ENCODE measurements at places on chromosomes 5 and 9.

GRCh38 chr9:98811051-98811650 is 3.7 kb downstream of the GALNT12 start:
- no peak for DNase-seq

DNA sequence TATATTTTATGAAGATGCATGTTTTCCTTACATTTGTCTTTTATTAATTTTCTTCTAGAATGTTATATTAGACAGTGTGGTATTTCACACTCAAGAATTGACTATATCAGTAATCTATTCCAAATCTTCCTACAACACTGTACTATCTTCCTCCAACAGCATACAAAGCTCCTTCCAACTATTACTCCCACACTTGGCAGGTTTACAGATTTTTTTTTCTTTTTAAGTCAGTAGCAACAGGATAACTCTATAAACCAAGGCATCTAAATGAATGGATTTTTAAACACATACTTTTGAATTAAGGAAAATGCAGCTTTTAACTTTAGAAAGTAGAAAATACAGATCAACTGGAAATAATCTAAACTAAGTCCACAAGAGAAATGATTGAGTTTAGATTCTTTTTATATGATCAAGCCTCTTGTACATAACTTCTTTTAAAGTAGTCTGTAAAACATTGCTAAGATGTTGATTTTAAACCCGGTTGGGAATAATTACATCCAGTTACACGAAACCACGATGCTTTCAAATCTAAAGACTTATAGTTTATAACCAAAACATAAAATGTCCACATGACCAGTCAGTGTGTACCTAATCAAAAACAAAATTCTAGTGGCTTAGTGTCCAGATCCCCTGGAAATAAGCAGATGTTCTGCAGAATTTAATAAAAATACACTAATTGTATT is 281.6 kb downstream of the ADAMTS6 start:
- DNase-seq, result peak; percentile 11

DNA sequence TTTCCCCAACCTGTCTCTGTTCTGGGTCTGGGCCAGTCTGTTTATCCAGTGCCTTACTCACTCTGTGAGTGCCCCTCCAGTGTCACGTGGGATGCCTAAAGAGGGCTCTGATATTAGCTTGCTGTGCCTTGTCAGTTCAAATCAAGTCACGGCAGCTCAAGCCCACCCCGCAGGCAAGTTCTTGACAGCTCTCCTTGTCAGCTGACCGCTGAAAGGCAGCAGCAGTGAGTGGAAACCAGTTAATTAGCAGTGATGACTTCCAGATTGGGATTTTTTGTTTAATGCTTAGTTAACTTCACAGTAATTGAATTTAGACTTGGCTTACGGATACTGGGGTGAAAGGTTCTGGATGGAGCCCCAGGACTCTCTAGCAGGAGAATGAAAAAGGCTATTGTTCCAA is 210.1 kb downstream of the PSAT1 start:
- no peak for DNase-seq

- no peak for DNase-seq
Measured at GRCh38 chr9:104091708-104092107, 2.4 kb upstream of the SMC2 start.

DNA sequence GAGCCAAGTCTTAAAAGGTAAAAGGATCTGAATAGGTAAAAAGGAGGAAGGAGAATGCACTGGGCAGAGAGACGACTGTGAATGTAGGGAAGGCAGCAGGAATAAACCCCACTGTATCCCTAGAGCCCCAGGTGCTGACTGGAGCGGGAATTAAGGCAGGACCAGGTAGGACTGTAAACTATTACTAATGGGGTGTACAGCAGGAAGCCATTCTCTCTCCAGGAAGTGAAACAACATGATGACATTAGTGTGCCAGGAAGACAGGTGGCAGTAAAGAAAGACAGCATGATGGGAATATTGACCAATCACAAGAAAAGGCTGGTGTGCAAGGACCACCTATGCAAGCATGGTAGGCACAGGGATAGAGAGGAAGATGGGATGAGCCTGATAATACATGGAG is 433.0 kb downstream of the DNAH5 start:
- no peak for DNase-seq

- no peak for DNase-seq
Measured at GRCh38 chr5:136655468-136655867, 290.1 kb upstream of the TRPC7 start.

DNA sequence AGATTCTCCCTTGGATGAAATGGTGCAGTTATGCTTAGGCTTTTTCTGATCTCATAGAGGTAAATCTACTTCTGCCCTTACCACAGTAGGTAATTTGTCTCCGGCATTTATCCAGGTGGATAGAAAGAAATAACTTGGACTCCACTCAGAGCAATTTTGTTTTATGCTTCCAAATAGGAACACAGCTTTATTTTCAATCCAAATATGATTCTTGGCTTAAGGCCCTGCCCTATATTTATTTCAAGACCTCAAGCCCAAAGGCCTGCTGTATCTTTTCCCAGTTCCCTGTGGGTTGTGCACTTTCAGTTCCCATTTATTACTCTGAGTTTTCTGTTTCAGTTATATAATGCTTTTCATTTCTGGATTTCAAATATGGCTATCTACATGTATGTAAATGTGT is 274.2 kb upstream of the SMC2 start:
- DNase-seq, result peak; percentile 11

GRCh38 chr5:125143011-125143410 is 396.6 kb upstream of the ZNF608 start:
- no peak for DNase-seq

- no peak for DNase-seq
Measured at GRCh38 chr9:36192196-36192595, 1.5 kb downstream of the CLTA start.

- DNase-seq, result no peak
Measured at GRCh38 chr9:38299856-38300255, 92.6 kb upstream of the ALDH1B1 start.

DNA sequence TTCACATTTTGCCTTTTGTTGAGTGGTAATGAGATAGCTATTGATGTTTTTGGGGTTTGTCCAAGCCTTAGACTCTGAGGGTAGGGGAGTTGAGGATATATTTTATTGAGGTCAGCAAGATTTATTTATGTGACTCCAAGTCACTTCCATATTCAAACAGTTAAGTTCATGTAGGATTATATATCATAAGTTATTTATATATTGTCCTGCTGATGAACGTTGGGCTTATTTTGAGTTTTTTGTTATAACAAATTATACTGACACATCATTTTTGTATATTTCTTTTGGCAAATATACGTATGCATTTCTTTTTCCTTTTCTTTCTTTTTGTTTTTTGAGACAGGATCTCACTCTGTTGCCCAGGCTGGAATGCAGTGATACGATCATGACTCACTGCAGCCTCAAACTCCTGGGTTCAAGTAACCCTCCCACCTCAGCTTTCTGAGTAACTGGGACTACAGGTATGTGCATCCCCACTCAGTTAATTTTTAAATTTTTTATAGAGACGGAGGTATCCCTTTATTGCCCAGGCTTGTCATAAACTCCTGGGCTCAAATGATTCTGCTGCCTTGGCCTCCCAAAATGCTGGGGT is 23.5 kb upstream of the IL12B start:
- no peak for DNase-seq

DNA sequence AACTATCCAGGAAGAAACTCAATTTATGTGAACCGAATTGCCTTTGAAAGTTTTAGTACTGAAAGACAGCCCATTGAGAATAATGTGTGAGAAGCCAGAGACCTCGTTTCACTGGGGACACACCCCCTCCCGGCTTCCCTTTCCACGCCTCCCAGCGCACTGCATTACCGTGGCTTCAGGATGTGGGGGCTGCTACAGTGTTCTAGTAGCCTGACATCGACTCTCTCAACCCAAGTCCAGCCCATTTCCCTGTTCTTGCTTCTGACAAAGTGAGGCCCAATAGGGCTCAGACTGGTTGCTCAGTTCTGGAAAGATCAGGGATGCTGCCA is 3.5 kb downstream of the PAX5 start:
- DNase-seq, result no peak

DNA sequence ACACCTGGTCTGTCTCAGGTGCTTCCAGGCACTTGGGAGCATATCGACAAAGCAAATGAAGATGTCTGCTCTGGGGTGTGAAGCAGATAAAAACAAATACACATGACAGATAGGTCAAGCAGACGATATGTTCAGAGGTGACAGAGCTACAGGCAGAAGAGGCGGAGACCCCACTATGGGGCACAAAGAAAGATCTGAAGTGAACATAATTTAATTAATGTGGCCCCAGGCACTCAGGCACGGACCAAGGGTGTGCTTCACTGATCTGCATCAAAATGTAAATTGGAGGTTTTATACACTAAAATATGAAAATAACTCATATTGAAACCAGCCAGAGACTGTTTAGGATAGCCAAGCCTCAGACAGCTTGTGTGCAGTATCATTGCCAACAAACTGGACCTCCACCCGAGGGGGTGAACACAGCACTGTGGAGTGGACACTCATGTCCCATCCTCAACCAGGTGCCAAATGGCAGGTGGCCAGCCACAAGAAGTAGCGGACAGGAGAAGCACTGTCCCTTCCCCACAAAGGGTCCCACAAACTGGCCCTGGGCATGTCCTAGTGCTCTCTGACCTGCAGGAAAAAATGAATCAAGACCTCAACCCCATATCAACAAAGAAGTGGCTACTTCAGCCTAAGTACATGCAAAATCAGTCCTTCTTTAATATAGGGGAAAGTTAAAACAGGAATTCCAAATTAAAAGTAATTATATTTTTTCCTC is 29.2 kb downstream of the ROR2 start:
- DNase-seq, result no peak
